Foreskin melanocyte (primary cell): ENCODE measurements at places on chromosomes 13 and 19.

DNA sequence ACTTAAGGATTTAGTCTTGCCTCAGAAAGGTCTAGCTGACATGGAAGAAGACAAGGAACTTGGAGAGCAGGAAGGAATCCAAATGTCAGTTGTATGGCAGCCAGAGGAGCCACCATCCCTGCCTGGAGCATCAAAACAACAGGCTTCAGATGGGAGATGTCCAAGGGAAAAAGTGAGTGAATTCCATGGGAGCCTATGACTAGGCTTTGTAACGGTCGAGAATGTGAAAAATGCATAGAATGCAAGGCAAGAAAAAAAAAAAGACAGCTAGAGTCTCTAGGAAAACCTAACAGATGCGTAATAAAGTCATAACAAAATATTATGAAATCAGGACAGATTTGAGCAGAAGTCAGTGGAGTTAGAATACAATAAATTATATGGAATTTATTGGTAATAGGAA lies 183.7 kb upstream of the LSM14A start:
- DNase-seq = no peak

DNA sequence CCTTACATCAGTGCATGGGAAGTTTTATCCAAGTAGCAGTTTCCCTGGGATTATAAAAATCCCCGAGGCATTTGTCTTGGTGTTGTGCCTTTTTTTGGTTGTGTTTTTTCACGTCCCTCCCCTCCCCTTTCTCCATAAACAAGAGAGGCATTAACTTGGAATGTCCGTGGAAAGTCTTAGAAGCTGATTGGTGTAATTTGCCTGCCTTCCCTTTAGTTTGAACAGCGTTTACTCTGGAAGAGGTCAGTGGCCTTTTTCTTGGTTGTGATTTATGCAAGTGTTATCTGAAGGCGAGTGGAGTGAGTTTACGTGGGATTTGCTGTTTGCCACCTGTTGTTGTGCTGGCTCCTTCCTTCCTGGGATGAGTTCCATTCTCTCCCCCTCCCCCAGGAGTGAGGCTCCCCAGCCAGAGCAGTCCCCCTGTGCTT lies 7.2 kb downstream of the ACTN4 start:
- DNase-seq = peak; percentile 68

DNA sequence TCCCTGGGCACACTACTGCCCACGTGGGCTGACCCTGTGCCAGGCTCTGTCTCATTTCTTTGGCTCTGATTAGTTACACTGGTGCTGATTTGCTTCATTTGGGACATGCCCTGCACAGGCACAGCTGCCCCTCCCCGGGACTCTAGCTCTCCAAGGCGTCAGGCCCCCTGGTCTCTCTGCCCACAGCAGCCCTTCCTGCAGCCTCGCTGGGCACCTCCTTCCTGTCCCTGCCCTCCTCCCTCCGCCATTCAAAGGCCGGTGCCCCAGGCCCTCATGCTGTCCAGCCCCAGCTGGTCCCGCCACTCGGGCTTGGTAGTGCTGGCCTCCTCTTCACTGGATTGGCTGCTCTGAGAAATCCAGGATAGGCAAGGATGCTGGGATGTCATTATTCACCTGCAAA lies 73.1 kb downstream of the ERICH6B start:
- no peak for DNase-seq

DNA sequence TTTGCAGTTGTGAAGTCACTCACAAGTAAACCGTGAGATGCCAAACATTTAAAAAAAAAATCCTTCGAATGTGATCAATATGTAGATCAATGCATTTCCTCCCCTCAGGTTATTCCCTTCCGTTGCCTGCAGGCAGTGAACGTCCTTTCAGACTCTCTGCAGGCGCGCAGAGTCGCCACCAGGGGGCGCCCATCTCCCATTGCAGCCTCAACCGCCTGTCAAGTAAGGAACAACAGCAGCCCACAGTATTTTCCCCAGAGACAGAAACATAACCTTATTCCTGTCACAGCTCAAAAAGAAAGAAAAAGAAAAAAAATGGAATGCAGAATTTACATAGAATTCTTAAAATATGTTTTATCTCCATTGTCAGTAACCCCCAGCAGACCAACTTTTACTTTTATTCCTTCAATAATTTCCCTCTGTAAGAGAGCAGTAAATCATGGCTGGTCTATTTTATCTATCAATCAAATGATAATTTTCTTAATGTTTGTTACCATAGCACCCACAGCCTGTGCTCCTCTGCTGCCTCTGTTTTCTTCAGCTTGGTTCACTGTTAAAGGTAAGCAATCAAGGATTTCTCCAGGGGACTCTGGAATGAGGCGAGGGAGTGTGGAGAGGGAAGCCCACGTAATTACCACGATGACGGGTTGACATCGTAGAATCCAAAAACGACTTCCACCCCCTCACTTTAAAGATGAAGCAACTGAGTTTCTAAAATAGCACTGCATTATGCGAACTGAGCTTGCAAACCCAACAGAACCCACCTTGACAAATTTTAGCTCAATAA lies 637.6 kb upstream of the ARGLU1 start:
- DNase-seq = peak; percentile 20

GRCh38 chr13:81540777-81541176 lies 1199.9 kb upstream of the SPRY2 start:
- DNase-seq = no peak

- no peak for DNase-seq
Observed at GRCh38 chr13:24284889-24285565, 24.4 kb upstream of the C1QTNF9 start.

DNA sequence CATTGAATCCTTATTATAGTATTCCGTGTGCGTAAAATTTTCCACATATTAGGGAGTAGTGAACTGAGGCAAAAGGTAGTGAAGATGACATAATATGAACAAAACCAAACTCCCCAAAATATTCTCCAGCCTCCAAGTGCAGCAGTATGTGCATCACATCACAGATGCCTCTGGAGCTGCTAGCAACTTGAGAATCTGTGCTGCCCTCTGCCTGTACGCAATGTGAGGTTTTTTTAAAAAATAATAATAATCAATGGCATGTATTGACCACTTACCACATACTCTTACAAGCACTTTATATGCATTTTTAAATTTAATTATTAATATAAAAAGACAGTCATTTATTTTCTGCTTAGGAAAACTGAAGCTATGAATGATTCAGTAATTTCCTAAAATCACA lies 583.0 kb upstream of the SPRY2 start:
- DNase-seq = no peak

DNA sequence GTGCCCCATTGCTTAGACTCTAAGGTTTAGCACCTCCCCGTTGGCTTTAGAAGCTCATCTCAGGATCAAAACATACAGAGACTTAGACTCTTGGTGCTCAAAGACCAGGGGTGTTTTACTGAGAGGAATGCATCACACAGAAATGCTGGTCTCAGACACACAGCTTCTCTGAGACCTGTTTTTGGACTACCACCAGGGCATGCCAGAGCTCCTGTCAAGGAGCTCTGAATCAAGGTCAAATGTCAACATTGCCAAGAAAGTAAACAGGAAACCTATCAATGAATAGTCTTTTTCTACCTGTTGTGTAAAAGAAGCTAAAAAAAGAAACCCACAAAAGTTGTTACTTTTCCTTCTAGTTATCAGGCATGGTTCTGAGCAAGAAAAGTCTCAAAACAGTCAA lies 149.2 kb downstream of the COL4A1 start:
- DNase-seq = no peak

GRCh38 chr19:3798137-3798536 lies 12.0 kb upstream of the MATK start:
- no peak for DNase-seq

- DNase-seq = peak; percentile 95
Observed at GRCh38 chr13:110705826-110706569, at the start of gene CARS2. CARS2 (minus strand) TSS chr13:110706116; CDS start chr13:110706093, 23 bp downstream.

- no peak for DNase-seq
Observed at GRCh38 chr19:1675633-1676350, 23.4 kb upstream of the TCF3 start.

- no peak for DNase-seq
Observed at GRCh38 chr19:14412996-14413692, 6.0 kb downstream of the DDX39A start.

DNA sequence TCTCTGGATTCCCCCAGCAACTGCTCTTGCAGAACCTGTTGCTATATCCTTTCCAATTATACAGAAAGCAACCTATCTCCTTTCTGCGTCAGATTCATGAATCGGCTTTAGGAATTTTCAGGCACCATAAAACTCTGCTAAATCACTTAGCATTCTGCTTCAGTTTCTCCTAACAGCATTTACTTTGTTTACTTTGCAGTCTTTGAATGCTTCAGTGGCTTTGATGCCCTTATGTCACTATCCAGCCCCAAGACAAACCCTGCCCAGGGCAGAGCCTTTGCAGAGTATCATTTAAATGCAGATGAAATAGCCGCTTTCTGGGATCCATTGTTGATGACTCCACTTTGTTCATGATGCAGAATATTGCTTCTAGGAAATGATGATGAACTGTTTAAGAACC lies 43.1 kb downstream of the SLITRK1 start:
- DNase-seq = no peak

- DNase-seq = no peak
Observed at GRCh38 chr13:42068886-42069285, 20.4 kb downstream of the DGKH start.

DNA sequence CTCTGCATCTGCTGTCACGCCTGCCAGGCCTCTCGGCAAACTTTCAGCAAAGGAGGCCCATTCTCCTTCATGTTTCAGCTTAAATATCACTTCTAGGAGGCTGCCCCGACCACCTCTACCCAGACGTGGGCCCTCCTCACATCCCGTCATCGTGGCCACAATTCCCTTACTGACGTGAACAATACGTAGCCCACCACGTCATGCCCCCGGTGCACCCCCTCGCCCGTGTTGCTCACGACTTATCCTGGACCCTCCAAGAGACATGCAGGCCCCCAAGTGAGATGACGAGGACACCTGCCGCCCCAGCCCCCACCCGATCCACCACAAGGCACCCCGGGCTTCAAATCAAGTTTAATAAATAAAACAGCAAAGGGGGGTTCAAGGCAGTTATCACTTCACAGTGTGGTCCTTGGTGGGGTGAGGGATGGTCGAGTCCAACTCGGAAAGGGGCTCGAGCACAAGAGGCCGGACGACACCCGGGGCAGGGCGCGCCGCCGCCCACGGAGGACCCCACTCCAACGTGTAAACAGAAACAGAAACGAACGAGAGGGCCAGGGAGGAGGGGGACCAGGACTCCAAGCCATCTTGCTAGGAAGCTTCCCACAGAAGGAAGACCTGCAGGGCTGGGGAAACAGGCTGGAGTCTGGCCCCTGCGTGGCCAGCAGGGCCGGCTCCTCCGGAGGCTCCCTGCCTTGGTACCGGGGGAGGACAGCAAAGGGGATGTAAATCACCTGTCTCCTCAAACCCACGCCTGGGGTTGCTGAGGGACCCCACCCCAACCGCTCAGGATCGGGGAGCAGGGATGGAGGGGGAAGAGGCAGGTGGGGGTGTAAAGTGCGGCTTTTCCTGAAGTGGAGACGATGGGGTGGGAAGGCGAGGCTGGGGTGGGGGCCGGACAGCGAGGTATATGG lies 14.3 kb upstream of the PLPP2 start:
- no peak for DNase-seq

- DNase-seq = no peak
Observed at GRCh38 chr13:97542102-97542685, 108.2 kb downstream of the RAP2A start.

- no peak for DNase-seq
Observed at GRCh38 chr13:31042481-31043165, 110.2 kb downstream of the TEX26 start.
